ENCODE measurements at places on chromosomes 16 and 17. TPM values are rescaled to one million over a fixed set of nuclear protein-coding genes. Genes with fewer than 3 reads are reported as not detected.

The PIP4K2B gene
- 33.5 TPM for total RNA-seq

The RDM1 gene
- total RNA-seq, result not detected

DNA sequence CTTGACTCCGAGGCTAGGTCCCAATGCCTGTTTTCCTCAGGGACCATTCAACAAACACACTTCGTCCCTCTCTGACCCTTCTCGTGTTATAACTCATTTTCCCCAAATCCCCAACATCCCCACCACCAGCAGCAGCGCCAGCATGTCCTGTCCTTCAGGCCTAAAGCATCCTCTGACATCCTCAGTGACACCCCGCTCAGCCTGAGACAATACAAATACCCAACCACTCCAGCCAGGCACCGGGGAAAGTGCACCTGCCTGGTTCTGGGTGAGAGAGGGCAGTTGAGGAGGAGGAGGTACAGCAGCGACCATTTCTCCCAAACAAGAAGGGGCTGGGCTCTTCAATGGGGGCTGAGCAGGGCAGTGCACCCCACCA is 4.7 kb downstream of the MNT start:
- peak overlapping the region; percentile 99 for H3K4me3 ChIP-seq
- no peaks in the 10 kb centered on the region for H3K27me3 ChIP-seq
- peaks cover 4% of the 10 kb centered on the region for H3K36me3 ChIP-seq
- H3K4me1 ChIP-seq, result peaks cover 49% of the 10 kb centered on the region
- H3K27ac ChIP-seq, result peak overlapping the region; percentile 88

- peaks cover 6% of the 10 kb centered on the region for H3K36me3 ChIP-seq
- no peaks in the 10 kb centered on the region for H3K27me3 ChIP-seq
- peak overlapping the region; percentile 96 for H3K27ac ChIP-seq
These were observed 40.8 kb downstream of the RNF157 start for GRCh38 chr17:76199469-76199868.

DNA sequence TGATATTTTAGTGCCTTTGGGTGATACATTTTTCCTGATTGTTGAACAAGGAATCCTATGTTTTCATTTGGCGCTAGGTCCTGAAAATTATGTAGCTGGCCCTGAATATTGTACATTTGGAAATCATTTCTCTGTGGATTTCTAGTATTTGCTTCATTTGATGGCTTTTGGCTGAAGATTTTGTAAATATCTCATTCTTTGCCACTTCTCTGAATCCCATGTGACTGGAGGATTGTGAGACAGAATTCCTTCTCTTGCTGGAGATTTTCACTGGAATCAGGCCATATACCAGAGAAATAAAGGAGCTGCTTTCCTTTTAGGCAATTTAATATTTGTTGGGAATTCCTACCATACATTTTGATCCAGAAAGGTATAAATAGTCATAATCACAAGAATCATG is 8.6 kb downstream of the KRT28 start:
- H3K4me1 ChIP-seq, result no peaks in the 10 kb centered on the region
- H3K27ac ChIP-seq, result no peak overlapping the region
- peaks cover 41% of the 10 kb centered on the region for H3K27me3 ChIP-seq

- H3K4me1 ChIP-seq, result peaks cover 7% of the 10 kb centered on the region
- no peak overlapping the region for H3K4me3 ChIP-seq
These were observed 38.2 kb downstream of the PLCG2 start for GRCh38 chr16:81817296-81817695.

GRCh38 chr16:77977339-77977738 is 45.0 kb upstream of the CLEC3A start:
- no peaks in the 10 kb centered on the region for H3K36me3 ChIP-seq
- H3K27me3 ChIP-seq, result peaks cover 36% of the 10 kb centered on the region
- H3K4me3 ChIP-seq, result no peak overlapping the region
- no peaks in the 10 kb centered on the region for H3K4me1 ChIP-seq
- no peak for DNase-seq

DNA sequence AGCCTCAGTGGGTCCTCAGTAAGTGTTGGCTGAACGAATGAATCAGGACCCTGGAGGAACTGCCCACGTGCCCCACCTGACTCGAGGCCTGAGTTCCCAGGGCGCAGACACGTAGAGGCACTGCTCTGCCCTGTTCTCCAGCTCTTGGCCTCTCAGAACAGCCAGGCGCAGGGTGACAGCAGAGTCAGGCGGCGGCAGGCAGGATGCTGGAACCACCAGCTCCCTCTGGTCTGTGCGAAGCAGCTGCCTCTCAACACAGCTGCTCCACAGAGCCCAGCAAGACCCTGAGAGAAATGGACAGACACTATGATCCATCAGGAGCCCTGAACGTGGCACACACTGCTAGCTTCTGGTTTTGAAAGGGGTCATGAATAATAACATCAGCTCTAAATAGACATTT is 53.1 kb upstream of the BCO1 start:
- no peak overlapping the region for H3K27ac ChIP-seq
- H3K4me3 ChIP-seq, result no peak overlapping the region
- H3K4me1 ChIP-seq, result peaks cover 2% of the 10 kb centered on the region
- no peak for DNase-seq

DNA sequence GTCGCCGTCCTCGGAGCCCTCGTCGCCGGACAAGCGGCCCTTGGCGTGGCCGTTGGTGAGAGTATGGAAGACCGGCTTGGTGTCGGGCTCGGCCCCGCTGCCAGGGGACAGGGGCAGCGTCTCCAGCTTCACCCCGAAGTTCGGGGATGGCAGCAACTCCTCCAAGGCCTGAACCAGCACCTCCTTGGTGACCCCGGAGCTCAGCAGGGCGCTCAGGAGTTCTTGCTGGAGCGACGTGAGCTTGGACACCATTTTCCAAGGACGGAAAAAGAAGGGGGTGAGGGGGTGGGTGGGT is 279 bp downstream of the HNF1B start:
- peaks cover 17% of the 10 kb centered on the region for H3K4me1 ChIP-seq
- H3K27me3 ChIP-seq, result peaks cover 66% of the 10 kb centered on the region
- H3K36me3 ChIP-seq, result peaks cover 8% of the 10 kb centered on the region
- H3K27ac ChIP-seq, result no peak overlapping the region

GRCh38 chr16:50967827-50968612 is 183.1 kb downstream of the SALL1 start:
- H3K27me3 ChIP-seq, result peaks cover 47% of the 10 kb centered on the region
- no peaks in the 10 kb centered on the region for H3K36me3 ChIP-seq
- H3K4me1 ChIP-seq, result peaks cover 2% of the 10 kb centered on the region

- H3K27ac ChIP-seq, result no peak overlapping the region
- no peaks in the 10 kb centered on the region for H3K27me3 ChIP-seq
- no peak for DNase-seq
- no peak overlapping the region for H3K4me3 ChIP-seq
These were observed 223.5 kb downstream of the CCDC182 start for GRCh38 chr17:57521606-57522005.

- H3K4me3 ChIP-seq, result peak overlapping the region; percentile 7
- H3K36me3 ChIP-seq, result no peaks in the 10 kb centered on the region
- DNase-seq, result no peak
- no peaks in the 10 kb centered on the region for H3K27me3 ChIP-seq
- H3K27ac ChIP-seq, result no peak overlapping the region
These were observed 6.5 kb downstream of the CHD9 start for GRCh38 chr16:53061256-53061655.

GRCh38 chr17:32757963-32758362 is 119.0 kb downstream of the MYO1D start:
- no peak for DNase-seq
- no peak overlapping the region for H3K4me3 ChIP-seq
- no peaks in the 10 kb centered on the region for H3K27me3 ChIP-seq
- peaks cover 5% of the 10 kb centered on the region for H3K36me3 ChIP-seq
- no peak overlapping the region for H3K27ac ChIP-seq
- H3K4me1 ChIP-seq, result peaks cover 20% of the 10 kb centered on the region
